ENCODE measurements at places on chromosomes 11 and 22. TPM values are rescaled to one million over a fixed set of nuclear protein-coding genes. Genes with fewer than 3 reads are reported as not detected.

The RIBC2 gene
- not detected for total RNA-seq

The APOBEC3B gene
- 10.9 TPM for total RNA-seq

The RBFOX2 gene
- total RNA-seq = 33.0 TPM

The TMX2 gene
- 12.3 TPM for total RNA-seq

The ANO1 gene
- total RNA-seq = 9.8 TPM

The KIF18A gene
- total RNA-seq = 0.48 TPM

The MCM5 gene
- 14.9 TPM for total RNA-seq

The PLA2G3 gene
- total RNA-seq = not detected

DNA sequence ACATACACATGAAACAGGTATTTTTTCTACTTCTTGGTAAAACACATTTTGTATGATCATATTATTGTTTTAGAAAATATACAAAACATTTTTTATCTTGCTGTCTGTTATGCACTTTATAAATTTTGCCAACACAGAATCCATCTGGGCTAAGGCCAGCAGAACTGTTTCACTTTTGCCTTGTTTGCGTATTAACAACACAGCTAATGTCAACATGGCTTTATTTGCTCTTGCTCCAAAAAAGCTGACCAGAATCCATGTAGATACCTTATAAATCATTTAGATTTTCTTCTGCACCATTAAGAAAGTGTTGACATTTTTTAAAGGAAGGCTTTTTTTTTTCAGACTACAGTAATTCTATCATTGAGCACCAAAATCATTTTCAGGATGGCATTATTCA is 58.1 kb upstream of the PGR start:
- H3K4me3 ChIP-seq = no peak overlapping the region
- no peaks in the 10 kb centered on the region for H3K4me1 ChIP-seq
- peak overlapping the region; percentile 22 for H3K27ac ChIP-seq
- no peak for DNase-seq
- H3K27me3 ChIP-seq = no peaks in the 10 kb centered on the region

GRCh38 chr11:104625246-104625645 is 273.0 kb downstream of the CASP12 start:
- no peaks in the 10 kb centered on the region for H3K27me3 ChIP-seq
- H3K4me1 ChIP-seq = no peaks in the 10 kb centered on the region
- H3K36me3 ChIP-seq = no peaks in the 10 kb centered on the region
- H3K4me3 ChIP-seq = no peak overlapping the region

- no peak overlapping the region for H3K4me3 ChIP-seq
- H3K27ac ChIP-seq = no peak overlapping the region
- DNase-seq = no peak
- H3K36me3 ChIP-seq = no peaks in the 10 kb centered on the region
- no peaks in the 10 kb centered on the region for H3K27me3 ChIP-seq
Measured at GRCh38 chr11:115297330-115297729, 206.9 kb downstream of the CADM1 start.

DNA sequence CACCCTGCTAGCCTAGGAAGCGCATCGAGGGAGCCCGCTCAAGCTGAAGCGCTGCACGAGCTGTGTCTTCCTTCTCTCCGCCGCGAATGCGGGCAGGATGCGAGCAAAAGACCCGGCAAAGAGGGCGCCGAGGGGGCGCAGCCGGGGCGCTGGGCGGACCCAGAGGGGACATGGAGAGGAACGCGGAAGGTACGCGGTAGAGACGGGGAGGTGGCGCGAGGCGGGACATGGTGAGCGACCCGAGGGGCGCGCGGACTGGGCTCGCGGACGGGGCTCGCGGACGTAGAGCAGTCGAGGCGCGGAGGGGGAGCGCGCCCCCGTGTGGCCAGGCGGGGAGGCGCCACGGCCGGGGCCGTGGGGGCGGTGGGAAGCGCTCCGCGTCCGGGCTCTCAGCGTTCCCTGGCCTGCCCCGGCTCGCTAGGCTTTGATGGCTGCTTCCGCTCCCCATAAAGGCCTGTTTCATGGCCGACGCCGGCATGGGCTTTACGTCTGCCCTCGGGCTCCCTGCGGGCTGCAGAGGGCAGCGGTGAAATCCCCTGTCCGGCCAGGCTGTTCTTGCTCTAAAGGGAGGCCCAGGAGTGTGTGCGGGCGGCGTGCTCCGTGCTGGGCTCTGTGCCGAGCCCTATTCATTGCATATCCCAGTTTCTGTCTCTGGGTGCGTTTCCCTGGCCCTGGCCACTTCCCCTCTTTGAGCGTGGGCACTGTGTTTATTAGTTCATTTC is 31.2 kb upstream of the TRIM29 start:
- peaks cover 21% of the 10 kb centered on the region for H3K4me1 ChIP-seq
- H3K36me3 ChIP-seq = no peaks in the 10 kb centered on the region
- H3K27me3 ChIP-seq = peaks cover 57% of the 10 kb centered on the region
- peak overlapping the region; percentile 58 for H3K4me3 ChIP-seq
- peak; percentile 70 for DNase-seq
- no peak overlapping the region for H3K27ac ChIP-seq

DNA sequence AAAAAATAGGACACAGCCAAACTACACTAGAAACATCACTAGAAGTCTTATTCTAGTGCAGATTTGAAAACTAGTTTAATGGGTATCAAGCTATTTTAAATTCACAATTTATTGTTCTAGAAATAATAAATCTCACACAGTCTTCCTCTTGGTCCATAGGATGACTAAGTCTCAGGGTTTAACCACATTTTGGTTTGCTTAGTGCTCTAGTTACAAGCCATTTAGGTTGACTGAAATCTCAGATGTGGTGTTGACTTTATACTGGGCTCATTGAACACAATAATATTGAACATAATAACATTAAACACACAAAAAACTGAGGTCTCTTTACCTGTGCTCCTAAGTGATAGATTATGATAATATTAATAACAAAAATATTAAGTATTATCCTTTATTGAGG is 760.3 kb upstream of the CCDC179 start:
- no peaks in the 10 kb centered on the region for H3K4me1 ChIP-seq
- H3K4me3 ChIP-seq = no peak overlapping the region
- no peaks in the 10 kb centered on the region for H3K27me3 ChIP-seq
- no peak for DNase-seq
- no peak overlapping the region for H3K27ac ChIP-seq
- H3K36me3 ChIP-seq = no peaks in the 10 kb centered on the region

DNA sequence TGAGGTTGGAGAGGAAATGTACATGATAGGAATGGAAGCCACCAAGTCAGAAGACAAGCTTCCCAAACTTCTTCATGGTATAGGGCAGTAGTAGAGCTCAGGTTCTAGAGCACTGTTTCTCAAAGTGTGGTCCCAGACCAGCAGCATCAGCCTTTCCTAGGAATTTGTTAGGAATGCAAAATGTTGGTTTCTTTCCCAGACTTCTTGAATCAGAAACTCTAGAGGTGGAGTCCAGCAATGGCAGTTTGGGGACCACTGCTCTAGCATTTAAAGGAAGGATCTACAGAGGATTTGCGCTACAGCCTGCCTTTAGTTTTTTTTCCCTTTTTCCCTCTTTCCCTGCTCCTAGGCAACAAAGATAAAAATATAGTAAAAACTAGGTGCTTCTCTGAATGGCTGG is 17.0 kb upstream of the MMP12 start:
- H3K36me3 ChIP-seq = no peaks in the 10 kb centered on the region
- H3K27me3 ChIP-seq = no peaks in the 10 kb centered on the region
- DNase-seq = no peak

DNA sequence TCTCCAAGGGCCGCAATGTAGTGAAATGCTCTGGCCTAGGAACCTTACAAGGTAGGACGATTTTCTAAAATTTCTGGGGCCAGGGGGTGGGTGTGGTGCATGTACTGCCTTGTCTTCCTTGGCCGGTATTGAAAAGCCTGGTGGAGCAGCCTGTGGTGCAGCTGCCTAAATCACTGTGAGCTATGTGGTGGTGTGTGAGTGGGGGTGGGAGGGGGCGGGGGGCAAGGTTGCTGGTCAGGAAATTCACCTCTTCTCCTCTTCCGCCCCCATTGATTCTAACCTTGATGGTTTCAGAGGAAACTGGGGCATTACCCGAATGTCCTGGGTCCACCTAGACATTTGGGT is 137.2 kb downstream of the DBX1 start:
- peaks cover 10% of the 10 kb centered on the region for H3K4me1 ChIP-seq
- H3K4me3 ChIP-seq = no peak overlapping the region
- H3K27ac ChIP-seq = no peak overlapping the region
- H3K27me3 ChIP-seq = no peaks in the 10 kb centered on the region
- no peak for DNase-seq

GRCh38 chr22:27399161-27399560 is 402.4 kb downstream of the MN1 start:
- H3K36me3 ChIP-seq = no peaks in the 10 kb centered on the region
- peaks cover 13% of the 10 kb centered on the region for H3K27me3 ChIP-seq
- H3K4me3 ChIP-seq = no peak overlapping the region
- no peaks in the 10 kb centered on the region for H3K4me1 ChIP-seq

DNA sequence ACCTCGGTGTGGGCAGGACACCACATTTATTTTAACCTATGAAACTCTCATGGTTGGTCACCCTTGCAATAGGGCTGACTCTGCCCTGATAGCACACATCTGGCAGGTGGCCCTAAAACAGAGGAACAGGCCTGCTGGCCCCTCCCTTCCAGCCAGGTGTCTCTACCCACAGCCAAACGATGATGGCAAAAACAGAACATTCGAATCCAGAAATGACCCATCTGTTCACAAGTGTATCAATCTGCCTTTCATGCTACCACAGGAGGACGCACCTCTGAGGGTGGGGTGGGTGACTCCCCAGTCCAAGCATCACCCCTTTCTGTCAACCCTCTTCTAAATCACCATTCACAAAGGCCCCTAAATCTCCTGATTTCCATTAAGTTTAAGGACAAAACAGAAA is 118.1 kb downstream of the ETS1 start:
- no peaks in the 10 kb centered on the region for H3K36me3 ChIP-seq
- no peak overlapping the region for H3K4me3 ChIP-seq
- peak overlapping the region; percentile 73 for H3K27ac ChIP-seq
- no peaks in the 10 kb centered on the region for H3K27me3 ChIP-seq
- peak; percentile 53 for DNase-seq

- H3K4me1 ChIP-seq = peaks cover 48% of the 10 kb centered on the region
- peaks cover 32% of the 10 kb centered on the region for H3K36me3 ChIP-seq
- H3K4me3 ChIP-seq = no peak overlapping the region
- H3K27me3 ChIP-seq = no peaks in the 10 kb centered on the region
Measured at GRCh38 chr22:30004101-30004500, 76.2 kb upstream of the HORMAD2 start.

GRCh38 chr11:94145431-94145830 is 16.8 kb downstream of the PANX1 start:
- no peak for DNase-seq
- H3K36me3 ChIP-seq = no peaks in the 10 kb centered on the region
- no peaks in the 10 kb centered on the region for H3K27me3 ChIP-seq
- H3K4me1 ChIP-seq = peaks cover 39% of the 10 kb centered on the region
- no peak overlapping the region for H3K4me3 ChIP-seq

GRCh38 chr22:49076300-49077035 is 751.2 kb downstream of the BRD1 start:
- H3K27me3 ChIP-seq = no peaks in the 10 kb centered on the region
- no peak overlapping the region for H3K27ac ChIP-seq
- no peak for DNase-seq
- no peaks in the 10 kb centered on the region for H3K36me3 ChIP-seq
- no peak overlapping the region for H3K4me3 ChIP-seq

GRCh38 chr11:57134284-57134683 is 47.5 kb upstream of the LRRC55 start:
- no peak overlapping the region for H3K4me3 ChIP-seq
- H3K36me3 ChIP-seq = no peaks in the 10 kb centered on the region
- H3K27me3 ChIP-seq = no peaks in the 10 kb centered on the region
- H3K27ac ChIP-seq = no peak overlapping the region
- no peaks in the 10 kb centered on the region for H3K4me1 ChIP-seq

GRCh38 chr11:126824035-126824607 is 176.4 kb downstream of the KIRREL3 start:
- H3K27me3 ChIP-seq = no peaks in the 10 kb centered on the region
- no peak overlapping the region for H3K27ac ChIP-seq
- DNase-seq = no peak
- H3K4me3 ChIP-seq = no peak overlapping the region

- no peaks in the 10 kb centered on the region for H3K27me3 ChIP-seq
- no peak overlapping the region for H3K27ac ChIP-seq
- no peak for DNase-seq
- H3K4me1 ChIP-seq = no peaks in the 10 kb centered on the region
- no peaks in the 10 kb centered on the region for H3K36me3 ChIP-seq
Measured at GRCh38 chr22:47123827-47124442, 361.5 kb downstream of the TBC1D22A start.

DNA sequence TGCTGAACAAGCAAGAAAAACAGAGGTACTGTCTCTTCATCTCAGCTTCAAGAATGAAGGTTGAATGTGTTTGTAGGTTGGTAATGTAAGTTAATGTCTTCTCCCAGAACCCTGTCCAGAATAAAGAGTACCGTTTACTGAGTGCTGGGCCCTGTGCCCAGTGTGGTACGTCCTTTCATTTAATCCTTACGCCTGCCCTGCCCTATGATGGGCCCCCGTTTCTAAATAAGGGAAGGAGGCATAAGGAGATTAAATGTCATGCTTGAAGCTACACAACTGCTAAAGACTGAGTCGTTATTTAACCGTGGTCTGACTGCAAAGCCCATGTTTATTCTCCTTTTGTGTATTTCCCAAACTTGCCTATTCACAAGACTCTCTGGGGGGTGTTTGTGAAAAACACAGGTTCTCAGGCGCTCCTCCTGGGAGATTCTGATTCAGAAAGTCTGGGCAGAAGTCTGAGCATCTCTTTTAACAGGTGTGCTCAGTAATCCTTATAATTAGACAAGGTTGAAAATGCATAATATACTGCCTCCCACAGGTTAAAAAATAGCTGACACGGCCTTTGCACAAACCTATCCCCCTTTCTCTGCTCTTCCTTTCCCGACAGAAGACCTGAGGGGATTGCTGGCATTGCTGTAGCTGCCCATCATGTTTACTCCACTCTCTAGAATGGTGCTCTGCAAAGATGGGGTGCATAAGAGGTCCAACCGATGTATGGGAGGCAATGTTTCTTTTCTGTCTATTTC is 56.3 kb upstream of the ZBTB44 start:
- H3K4me1 ChIP-seq = no peaks in the 10 kb centered on the region
- no peak overlapping the region for H3K4me3 ChIP-seq
- no peaks in the 10 kb centered on the region for H3K36me3 ChIP-seq
- no peaks in the 10 kb centered on the region for H3K27me3 ChIP-seq
- no peak for DNase-seq

DNA sequence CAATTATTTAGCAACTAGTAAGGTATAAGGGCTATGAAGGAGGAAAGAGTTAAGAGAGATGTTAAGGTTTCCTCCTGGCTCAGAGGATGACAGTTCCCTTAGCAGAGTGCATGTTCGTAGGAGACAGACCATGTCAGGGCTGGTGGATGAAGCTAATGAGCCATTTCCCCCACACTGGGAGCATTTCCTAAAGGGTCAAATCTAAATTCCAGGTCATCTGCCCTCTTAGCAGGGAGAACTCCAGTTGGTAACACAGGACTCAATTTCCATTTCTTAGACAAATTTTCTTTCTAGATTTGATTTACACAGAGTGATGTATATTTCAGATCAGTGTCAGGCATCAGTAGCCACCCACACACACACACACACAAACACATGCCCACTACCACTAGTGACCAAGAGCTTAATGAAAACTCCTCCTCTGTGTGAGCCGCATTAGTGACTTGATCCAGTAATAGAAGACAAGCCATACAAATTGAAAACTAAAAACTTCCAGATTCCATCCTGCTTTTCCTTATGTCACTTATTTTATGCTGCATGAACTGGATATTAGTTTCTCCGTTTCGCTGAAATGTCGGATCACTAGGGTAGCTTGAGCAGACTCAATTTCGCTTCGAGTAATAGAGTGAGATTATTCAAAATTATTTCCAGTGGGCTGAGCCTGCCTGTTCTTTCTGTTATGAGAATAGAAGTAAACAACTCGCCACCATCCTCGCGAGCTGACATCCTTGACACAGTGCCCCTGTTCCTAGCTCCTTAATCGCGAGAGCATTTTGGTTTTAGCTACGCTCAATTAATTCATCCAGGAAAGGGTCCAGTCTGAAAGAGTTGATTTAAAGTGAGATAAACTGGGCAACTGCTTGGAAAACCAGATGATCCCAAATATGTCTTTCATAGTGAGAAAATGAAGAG is 582.6 kb downstream of the SOX6 start:
- no peaks in the 10 kb centered on the region for H3K27me3 ChIP-seq
- H3K36me3 ChIP-seq = no peaks in the 10 kb centered on the region
- no peak for DNase-seq
- no peaks in the 10 kb centered on the region for H3K4me1 ChIP-seq
